ENCODE measurements at places on chromosomes 11 and 22.

- no peak for DNase-seq
Measured at GRCh38 chr22:19800761-19801244, 40.2 kb downstream of the TBX1 start.

GRCh38 chr22:29270475-29271271, 2.6 kb downstream of the EWSR1 start:
- no peak for DNase-seq

DNA sequence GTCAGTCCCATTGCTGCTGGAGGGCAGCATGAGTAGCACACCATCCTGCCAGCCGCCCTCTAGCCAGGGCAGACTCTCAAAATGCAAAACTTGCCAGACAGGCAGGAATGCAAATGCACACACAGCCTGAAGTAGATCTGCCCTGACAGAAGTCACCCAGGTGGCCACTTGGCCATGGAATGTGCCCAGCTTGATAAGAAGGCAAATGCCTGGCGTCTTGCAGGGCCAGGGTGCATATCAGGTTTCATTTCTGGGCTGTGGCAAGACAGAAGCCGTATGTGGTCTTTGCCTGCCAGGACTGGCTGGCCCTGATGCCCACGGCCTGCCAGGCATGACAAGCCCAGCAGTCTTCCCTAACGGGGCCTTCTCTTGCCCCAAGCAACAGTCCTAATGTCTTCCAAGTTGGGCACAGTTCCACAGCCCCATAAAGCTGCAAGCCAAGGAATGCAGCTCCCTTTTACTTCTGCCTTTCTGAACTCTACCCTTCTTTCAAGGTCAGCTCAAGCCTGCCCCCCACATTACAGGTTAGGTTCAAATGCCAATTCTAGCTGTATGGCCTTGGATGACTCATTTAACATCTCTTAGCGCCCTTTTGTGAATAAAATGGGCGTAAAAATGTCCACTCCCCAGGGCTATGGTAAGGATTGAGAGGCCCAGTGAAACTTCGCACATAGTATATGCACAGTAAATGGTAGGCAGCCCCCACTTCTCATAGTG, 29.7 kb downstream of the POU2AF3 start:
- no peak for DNase-seq

GRCh38 chr11:122101625-122102291, 14.3 kb downstream of the BLID start:
- DNase-seq: no peak

DNA sequence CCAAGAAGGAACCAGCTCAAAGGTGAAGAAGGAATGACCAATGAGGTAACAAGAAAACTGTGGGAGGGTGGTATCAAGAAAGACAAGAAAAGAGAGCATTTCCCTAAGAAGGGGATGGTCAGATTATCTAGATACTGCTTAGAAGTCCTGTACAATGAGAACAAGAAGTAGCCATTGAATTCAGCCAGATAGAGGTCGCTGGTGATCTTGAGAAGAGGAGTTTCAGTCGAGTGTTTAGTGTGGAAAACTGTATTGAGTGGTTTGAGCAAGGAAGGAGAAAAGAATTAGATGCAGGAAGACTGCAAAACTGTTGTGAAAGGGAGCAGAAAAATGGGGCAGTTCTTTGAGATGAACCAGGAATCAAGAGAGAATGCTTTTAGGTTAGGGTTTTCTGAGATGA, 74.6 kb upstream of the FAT3 start:
- no peak for DNase-seq

- no peak for DNase-seq
Measured at GRCh38 chr11:76322540-76322939, 58.4 kb downstream of the THAP12 start.

GRCh38 chr22:46202897-46203600, 47.0 kb downstream of the CDPF1 start:
- no peak for DNase-seq

DNA sequence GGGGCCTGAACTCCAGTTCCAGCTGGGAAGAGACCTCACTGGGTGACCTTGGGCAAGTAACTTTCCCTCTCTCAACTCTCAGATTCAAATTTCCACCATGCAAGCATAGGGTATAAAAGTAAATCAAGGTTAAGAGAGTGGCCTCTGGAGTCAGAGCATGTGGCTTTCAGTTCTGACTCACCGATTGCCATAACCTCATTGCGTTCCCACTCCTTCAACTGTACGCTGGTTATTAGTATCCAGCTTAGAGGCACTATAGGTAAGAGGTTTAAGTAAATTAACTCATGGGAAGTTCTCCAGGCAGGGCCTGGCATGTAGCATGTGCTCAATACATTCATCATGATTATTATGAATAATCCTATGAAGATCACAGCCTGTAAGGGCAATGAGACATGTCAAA, 88.3 kb downstream of the FBXO7 start:
- DNase-seq: no peak

Data from stimulated activated naive CD8-positive, alpha-beta T cell treated with anti-CD3 and anti-CD28 coated beads, Interleukin-15, amount 100 ng/mL, for 72 hours (primary cell).